ENCODE measurements at places on chromosomes 5 and 9.
A peak's percentile ranks its signal among the peaks of the same experiment; 100 is the strongest.

- peak; percentile 35 for DNase-seq
These were observed 2.5 kb downstream of the KIAA1958 start for GRCh38 chr9:112489039-112489546.

DNA sequence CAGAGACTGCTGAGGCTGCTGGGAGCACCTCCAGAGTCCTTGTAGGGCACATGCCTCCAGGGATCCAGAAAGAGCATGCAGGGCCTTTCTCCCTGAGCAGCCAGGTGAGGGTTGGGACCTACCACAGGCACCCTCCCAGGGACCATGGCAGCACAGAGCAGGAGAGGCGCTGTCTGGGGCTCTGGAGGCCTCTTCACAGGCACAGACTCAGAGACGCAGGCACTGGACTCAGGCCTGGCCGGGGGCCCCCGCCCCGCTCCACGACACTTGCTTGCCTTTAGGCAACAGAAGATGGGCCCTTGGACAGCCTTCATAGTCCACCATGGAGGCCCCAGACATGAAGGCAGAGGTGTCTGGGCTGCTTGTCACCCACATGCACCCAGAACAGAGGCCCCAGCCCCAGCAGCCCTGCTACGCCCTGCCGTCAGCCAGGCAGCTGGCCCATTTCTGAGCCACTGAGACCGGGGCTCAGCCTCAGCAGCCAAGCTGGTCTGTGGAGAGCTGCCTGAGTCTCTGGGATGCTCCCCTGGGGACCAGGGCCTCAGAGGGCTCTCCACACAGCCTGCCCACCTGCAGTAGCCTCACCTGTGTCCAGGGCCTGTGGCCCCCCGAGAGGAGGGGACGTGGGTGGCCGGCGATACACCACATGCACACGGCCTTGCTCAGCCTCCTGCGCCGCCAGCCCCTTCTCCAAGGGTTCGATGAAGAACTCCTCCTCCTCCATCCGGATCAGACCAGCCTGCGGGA, 72.8 kb downstream of the ADAMTS2 start:
- no peak for DNase-seq

GRCh38 chr5:10595672-10596309, 31.9 kb downstream of the ANKRD33B start:
- no peak for DNase-seq

DNA sequence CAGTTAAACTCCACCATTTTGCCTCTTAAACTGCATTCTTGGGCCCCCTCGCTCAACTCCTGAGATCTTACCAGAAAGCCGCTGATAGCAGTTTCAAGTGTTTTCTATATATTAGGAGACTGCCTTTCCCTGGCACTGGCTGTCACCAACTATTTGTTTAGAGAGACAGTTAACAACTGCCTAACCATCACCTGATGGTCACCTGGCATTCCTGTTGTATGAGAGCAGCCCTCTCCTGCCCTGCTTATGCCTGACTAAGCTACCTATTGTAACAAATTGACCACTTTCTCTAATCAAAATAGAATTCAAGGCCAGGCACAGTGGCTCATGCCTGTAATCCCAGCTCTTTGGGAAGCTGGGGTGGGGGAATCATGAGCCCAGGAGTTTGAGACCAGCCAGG, 28.0 kb upstream of the SIL1 start:
- DNase-seq = peak; percentile 39

GRCh38 chr9:116191576-116192415, 38.2 kb downstream of the PAPPA start:
- no peak for DNase-seq

DNA sequence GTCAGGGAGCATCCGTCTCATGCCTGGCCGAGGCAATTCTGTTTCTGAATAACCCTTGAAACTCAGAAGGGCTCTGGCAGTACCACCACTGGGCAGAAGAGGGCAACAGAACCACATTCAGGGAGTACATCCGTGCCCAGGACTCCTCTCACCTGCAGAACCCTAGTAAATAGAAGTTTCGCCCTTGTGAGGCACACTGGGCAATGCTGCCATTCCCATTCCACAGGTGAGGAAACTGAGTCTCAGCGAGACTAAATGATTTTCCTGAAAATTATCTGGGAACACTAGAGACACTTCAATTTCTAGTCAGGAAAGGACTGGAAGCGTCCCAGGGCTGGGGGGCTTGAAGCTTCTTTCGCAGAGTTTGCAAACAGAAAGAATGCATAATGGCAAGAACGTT, 74.7 kb downstream of the FGF1 start:
- DNase-seq = peak; percentile 67

All from NCI-H510A treated with DMSO at 0.1 percent for 48 hours (cell line).